ENCODE measurements at places on chromosomes 1 and 21.
A peak's percentile ranks its signal among the peaks of the same experiment; 100 is the strongest.

- no peak for DNase-seq
Measured at GRCh38 chr1:171666114-171666769, 13.8 kb upstream of the MYOC start.

DNA sequence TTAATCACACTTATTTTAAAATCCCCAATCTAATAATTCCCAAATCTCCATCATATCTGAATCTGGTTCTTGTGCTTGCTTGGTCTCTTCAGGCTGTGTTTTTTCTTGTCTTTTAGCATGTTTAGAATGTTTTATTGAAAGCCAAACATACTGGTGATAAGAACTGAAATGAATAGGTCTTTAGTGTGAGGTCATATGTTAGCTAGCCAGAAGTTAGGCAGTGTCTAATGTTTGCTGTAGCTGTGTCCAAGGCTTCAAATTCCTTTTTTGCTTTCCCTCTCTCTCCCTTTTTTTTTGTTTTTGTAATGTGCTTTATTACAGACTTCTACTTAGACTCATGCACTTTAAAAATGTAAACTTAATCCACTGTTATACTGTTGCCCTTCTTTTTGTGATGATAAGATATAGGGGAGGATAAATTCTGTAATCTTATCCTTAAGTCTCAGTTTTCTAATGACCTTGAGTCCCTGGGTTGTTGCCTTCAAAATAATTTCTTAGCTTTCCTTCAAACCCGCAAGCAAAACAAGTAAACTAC is 725.1 kb downstream of the BRINP3 start:
- DNase-seq = no peak

GRCh38 chr1:45016090-45016697 is 4.1 kb downstream of the UROD start:
- no peak for DNase-seq

DNA sequence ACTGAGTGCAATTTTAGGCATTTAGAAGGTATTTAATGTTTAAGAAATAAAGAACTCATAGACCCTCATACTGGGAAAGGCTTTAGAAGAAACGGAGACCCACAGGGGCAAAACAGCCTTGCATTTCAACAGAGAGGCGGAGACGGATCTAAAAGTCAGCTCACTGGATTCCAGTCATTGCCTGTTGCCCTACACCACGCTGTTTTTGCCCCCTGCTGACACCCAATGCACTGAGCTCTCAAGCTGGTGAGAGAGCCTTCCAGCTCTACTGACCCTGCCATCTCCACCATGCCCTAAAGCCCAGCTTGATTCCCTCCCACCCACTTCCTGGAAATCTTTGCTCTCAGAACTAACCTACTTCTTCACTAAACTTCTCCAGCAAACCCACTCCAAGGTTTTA is 7.2 kb upstream of the TRAF3IP3 start:
- DNase-seq = no peak

DNA sequence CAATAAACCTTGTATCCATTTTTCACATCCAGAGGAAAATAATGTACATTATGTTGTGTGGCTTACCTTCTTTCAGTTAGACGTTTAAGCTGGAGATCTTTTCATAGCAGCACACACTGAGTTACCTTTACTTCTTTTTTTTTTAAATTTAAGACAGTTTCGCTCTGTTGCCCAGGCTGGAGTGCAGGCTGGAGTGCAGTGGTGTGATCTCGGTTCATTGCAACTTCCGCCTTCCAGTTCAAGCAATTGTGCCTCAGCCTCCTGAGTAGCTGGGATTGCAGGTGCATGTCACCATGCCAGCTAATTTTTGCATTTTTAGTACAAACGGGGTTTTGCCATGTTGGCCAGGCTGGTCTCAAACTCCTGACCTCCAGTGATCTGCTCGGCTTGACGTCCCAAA is 7.4 kb upstream of the CAMTA1 start:
- DNase-seq = no peak

DNA sequence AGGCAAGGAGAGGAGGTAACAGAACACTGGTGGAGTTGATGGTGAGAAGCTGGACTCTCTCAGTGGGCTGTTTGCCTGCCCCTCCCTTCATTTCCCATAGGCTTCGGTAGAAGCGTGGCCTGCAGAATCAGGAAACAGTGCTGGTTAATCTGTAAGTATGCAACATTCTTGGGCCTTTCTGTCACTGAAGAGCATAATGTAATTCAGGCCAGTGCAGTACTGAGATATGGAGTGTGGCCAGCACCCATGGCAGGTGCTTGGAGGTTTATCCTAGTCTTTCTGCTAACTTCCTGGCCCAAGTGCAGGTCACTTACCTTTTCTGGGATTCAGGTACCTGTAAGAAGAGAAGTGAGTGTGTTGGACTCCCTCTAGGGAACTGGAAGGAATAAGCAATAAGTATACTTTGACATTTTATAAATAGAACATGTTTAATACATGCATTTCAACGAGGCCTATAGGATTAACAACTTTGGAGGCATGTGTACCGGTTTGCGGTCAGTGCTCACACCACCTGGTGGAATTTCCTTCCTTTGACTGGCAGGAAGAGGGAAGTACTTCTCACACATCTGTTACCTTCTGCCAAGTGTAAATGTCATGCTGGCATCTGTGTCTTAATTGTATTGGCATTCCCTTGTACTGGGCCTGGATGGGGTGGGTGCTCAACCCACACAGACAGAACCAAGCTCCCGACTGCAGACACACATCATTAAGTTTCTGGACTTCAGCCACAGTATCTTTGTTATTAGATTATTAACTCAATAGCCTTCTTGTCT is 105.5 kb downstream of the KIF26B start:
- no peak for DNase-seq

GRCh38 chr1:85171721-85172120 is 29.1 kb downstream of the SYDE2 start:
- DNase-seq = no peak

DNA sequence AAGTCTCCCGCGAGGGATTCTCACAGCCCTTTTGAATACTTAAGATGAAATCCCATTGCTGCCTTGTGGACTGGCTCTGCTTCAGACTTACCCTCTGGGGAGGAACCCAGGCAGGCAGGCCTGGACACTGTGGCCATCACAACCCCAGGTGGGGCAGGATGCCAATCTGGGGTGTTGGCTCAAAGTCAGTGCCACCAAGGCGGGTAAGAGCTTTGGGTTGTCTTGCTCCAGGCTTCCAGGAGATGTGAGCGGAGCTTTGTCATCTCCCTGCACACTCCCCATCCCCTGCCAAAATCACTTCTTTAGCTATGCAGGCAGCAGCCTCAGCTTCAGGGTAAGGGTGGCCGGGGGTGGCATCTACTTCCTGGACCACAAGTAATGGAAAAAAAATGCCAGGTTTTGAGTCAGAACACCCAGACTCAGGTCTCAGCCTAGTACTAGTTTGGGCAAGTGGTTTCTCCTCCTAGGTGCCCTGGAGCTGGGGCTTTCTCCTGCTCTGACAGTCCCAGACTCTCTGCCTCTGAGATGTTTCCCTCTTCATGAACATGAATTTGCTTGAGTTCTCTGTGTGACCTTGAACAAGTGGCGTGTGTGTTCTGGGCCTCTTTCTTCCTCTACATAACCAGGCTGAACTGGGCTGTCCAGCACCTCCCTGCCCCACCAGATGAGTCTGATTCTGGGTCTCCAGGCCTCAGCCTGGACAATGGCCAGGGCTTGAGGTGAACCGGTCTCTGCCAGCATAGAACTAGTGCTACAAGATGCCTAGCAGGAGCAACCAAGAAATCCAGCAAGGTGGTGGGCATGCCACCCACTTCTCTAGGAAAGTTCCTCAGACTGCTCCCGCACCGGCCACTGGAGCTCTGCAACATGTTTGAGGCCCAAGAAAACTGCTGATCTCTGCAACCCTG is 65.4 kb downstream of the VWA5B1 start:
- no peak for DNase-seq

DNA sequence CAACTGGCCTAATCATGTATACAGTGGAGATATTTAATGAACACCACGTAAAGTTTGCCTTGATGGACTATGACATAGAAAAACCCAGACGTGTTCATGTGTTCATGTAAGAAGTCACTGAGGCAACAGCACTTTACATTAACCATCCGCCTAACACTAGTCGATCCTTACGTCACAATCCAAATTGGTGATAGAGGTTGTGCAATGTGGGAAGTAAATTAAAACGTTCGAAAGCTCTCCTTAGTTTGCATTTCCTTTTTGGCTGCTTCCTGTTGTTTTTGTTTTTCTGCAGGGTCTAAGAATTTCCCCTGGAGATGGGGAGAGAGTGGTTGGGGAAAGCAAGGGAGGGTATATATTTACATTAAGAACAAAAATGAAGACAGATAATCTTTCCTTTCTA is 587.5 kb upstream of the ADGRL2 start:
- no peak for DNase-seq

DNA sequence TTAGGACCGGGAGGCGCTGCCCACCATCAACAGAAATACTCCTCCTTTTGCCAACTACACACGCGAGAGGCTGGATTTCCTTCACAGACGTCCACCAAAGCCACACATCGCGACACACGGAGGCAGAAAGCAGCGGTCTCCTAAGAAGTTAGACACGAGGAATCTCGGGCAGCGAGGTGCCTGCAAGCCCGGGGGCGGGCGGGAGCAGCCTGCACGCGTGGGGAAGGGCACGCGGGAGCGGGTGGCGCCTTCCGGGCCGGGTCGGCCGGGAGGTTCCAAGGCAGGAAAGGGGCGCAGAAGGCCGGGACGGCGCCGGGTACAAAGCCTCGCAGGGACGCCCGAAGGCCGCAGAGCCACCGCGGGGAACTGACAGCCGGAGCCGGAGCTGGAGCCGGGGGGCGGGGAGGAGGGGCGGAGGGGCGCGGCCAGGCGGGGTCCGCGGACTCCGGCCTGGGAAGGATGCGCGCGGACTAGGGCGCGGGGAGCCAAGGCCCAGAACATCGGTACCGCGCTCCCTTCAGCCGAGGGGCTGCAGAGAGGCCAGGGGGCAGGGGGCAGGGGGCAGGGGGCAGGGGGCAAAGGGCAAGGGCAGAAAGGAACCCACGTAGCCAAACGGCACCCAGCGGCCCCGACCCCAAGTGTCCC is 722 bp downstream of the NPHP4 start:
- peak; percentile 30 for DNase-seq

- DNase-seq = no peak
Measured at GRCh38 chr1:176837708-176838107, 326.8 kb downstream of the ASTN1 start.

DNA sequence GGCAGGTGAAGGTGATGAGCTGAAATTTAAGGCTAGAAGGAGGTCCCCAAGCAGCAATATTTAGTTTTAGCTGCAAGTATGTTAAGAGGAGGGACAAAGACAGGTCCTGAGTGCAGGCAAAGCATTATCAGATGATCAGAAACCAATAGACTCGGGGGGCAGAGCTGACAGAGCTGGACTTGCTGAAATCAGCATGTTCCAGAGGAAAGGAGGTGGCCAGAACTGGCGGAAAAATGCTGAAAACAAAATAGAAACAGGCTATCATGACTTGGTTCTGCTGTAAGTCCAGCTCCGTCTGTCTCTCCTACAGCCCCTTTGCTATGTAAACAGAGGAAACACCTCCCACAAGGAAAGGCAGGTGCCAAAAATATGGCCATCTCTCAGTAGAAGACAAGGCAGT is at the start of gene CD5L:
TSS of gene CD5L (minus strand) at position 101 of the 400 bp plus-strand sequence. CDS start 107 bp downstream, outside the sequence.
- no peak for DNase-seq

Measured in stimulated activated CD4-positive, alpha-beta T cell treated with anti-CD3 and anti-CD28 coated beads, TNF-alpha, amount 100 ng/mL, for 1 hour (primary cell).